HS-5 (cell line): ENCODE measurements at places on chromosomes 2 and 18.

- DNase-seq, result no peak
These were observed 68.4 kb downstream of the RRM2 start for GRCh38 chr2:10190737-10191532.

- no peak for DNase-seq
These were observed 301.6 kb upstream of the LRATD1 start for GRCh38 chr2:14330884-14331283.

DNA sequence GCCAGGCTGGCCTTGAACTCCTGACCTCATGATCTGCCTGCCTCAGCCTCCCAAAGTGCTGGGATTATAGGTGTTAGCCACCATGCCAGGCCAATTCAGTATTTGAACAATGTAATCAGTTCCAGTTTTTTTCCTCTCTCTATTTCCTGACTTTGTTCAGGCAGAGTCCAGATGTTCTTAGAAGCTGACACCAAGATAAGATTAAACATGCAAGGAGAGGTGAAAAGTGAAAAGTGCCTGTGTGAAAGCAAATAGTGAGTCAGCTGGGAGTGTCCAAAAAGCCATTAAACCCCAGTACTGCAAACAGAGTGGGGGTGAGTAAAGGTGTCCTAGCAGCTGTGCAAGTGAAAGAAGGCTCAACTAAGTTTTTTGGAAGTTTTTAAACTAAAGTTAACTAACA lies 231.5 kb downstream of the PTH2R start:
- no peak for DNase-seq

DNA sequence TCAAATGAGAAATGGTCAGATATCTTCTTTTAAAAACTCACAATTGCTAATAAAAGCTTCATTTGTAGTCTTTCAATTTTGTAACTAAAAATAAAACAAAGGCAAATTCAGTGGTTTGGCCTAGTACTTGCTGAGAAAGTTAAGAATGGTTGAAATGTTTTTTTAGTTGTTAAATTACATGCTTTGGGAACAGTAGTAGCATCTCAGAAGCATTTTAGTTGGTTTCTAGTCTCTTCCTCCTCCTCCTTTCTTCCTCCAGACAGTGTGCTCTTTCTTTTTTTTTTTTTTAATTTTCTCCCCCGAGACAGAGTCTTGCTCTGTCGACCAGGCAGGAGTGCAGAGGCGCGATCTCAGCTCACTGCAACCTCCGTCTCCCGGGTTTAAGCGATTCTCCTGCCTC lies 9.8 kb downstream of the TRAK2 start:
- DNase-seq, result no peak

DNA sequence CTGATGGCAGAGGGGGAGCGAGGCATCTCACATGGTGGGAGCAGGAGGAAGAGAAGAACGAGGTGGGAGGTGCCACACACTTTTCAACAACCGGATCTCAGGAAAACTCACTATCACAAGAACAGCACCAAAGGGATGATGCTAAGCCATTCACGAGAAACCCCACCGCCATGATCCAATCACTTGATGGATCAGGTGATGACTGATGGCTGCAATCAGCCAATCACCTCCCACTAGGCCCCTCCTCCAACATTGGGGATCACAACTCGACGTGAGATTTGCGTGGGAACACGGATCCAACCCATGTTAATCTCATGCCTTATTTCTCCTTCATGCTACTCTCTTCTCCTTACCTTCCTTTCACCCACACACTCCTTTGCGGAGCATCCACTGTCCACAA lies 143.6 kb downstream of the ANTXR1 start:
- no peak for DNase-seq

DNA sequence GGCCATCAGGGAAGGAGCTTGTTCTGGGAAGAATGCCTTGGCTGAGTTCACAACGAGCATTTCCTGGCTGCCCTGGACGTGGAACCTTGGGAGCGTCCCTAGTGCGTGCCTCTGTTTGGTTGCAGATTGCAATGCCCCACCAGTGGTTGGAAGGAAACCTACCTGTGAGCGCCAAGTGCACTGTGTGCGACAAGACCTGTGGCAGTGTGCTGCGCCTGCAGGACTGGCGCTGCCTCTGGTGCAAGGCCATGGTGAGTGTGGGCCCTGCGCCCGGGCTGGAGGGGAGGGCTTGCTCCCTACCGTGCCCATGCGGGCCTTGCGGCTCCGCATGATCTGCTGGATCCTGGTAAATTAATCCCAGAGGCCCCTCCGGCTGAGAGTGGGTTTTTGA lies 81.9 kb downstream of the DGKD start:
- no peak for DNase-seq

GRCh38 chr2:36951574-36951973 lies 14.8 kb downstream of the STRN start:
- DNase-seq, result no peak

DNA sequence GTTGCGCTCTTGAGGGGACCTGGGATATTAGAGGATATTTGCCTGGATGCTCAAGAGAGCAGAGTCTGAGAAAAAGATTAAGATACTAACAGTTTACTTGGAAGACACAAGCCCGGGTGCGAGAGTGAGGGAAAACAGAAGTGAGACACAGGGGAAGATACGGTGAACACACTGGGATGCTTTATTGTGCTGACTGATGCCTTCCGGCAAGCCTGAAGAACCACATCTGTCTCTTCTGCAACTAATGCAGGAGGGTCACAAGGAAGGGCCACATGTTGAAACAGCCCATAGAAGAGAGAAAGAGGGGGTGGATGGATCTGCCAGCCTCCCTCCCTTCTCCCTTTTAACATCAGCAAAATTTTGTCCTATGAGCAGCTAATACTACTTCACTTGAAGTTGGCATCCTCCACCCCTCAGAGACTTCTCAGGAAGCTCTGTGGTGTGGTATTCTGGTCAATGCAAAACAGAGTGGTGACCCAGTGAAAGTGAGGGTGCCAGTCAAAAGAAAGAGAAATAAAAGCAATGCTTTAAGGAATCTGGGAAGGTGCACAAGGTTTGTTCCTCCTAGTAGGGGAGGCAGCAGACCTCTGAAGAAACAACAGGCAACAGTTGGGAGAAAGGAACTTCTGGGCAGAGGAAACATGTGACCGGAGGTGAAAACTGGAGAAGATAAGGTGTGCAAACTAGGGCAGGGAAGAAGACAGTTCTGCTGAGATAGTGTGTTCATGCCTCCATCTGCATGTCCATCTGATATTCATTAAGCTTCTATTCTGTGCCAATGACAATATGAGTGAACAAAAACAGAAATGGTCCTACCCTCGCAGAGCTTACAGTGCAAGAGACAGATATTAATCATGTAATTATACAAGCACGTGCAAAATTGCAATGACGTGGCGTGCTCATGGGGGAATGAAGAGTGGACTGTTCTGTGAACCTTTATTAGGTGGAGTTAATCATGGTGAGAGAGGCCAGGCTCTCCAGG lies 107.1 kb downstream of the LYPD6B start:
- no peak for DNase-seq

DNA sequence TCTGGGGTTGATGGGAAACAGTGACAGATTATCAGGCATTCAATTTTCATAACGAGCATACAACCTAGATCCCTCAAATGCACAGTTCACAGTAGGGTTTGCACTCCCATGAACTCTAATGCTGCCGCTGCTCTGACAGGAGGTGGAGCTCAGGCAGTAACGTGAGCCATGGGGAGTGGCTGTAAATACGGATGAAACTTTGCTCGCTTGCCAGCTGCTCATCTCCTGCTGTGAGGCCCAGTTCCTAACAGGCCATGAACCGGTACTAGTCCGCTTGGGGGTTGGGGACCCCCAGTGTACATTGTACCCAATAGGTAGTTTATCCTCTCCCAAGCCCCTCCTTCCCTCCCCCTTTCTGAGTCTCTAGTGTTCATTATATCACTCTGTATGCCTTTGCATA lies 94.6 kb downstream of the PTH2R start:
- DNase-seq, result no peak

DNA sequence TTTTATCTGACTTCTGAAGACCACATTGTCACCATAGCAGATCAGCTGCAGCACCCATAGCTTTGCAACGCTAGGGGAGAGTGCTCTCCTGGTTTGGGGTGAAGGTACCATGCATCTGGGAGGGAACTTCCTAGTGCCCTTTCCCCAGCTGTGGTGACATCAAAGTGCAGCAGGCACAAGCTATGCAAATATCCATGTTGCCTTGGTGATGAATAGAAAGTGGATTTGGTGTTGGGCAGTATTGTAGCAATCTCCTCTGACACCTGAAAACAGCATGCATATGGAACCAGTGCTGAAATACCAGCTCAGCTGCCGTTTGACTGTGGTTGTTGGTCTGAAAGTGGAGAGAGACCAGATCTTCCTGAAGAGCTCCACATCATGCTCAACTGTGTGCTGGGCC lies 37.1 kb downstream of the BCL2L11 start:
- no peak for DNase-seq

GRCh38 chr2:17934721-17935120 lies 56.3 kb downstream of the KCNS3 start:
- peak; percentile 16 for DNase-seq

GRCh38 chr2:195995499-195995898 lies 73.1 kb downstream of the DNAH7 start:
- DNase-seq, result no peak

DNA sequence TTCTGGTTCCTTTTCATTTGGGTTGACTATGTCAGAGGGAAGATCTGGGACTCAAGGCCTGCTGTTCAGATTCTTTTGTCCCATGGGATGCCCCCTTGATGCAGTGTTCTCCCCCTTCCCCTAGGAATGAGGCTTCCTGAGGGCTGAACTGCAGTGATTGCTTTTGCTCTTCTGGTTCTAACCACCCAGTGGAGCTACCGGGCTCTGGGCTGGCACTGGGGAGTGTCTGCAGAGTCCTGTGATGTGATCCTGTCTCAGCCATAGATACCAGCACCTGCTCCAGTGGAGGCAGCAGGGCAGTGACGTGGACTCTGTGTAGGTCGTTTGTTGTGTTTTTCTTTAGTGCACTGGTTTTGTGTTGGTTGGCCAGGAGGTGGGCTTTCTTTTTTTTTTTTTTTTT lies 32.1 kb upstream of the RHOB start:
- no peak for DNase-seq

DNA sequence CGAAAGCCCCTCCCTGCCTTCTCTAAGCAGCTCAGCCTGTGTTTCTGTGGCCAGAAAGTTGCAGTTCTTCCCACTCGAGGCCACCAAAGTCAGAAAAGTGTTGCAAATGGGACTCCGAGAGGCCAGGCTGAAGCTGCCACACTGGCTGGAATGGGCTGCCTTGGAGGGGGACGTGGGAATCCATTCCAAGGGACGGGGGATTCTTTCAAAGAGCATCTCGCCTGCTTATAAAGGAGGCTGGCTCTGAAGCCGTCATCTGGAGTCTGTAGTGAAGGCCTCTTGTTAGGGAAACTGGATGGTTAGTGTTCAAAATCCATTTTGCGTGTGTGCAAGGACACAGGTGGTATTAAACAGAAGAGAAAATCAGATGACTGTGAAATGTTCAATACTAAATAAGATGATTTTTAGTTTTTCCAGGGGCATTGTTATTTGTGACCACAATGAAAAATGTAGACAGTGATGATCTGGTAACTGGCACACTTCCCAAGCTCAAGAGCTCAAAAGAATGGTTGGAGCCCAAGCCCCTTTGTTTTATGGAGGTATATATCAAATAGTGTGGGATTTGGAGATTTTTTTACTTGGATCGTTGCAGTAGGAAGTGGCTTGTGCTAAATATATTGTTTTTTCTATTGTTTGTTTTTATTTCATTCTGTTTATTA lies 782 bp downstream of the FAM228B start:
- no peak for DNase-seq

DNA sequence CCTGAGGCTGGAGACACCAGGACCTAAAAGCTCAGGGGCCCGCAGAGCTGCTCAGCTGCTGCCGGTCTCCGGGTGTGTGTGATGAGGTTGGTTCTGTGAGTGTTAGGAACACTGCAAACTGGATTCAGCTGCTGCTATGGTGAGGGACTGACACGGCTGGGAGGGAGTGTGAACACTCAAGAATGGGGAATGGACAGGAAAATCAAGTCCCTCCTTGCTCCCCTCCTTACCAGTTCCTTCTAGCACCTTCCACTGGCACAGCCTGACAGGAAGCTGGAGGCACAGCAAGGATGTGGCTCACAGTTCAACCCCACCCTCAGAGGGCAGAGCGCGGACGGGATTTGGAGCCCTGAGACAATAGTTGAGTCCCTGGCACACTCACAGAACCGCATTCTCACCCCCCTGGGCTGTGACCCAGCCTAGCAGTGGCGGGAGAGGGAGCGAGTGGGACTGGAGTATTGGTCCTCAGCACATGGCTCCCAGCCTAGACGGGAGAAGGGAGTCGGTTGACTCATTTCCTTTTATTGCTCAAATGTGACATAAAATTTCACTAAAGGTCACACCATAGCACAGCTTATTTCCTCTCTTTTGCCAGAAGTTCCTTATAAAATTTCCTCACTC lies 42.5 kb downstream of the LRRC30 start:
- peak; percentile 70 for DNase-seq

DNA sequence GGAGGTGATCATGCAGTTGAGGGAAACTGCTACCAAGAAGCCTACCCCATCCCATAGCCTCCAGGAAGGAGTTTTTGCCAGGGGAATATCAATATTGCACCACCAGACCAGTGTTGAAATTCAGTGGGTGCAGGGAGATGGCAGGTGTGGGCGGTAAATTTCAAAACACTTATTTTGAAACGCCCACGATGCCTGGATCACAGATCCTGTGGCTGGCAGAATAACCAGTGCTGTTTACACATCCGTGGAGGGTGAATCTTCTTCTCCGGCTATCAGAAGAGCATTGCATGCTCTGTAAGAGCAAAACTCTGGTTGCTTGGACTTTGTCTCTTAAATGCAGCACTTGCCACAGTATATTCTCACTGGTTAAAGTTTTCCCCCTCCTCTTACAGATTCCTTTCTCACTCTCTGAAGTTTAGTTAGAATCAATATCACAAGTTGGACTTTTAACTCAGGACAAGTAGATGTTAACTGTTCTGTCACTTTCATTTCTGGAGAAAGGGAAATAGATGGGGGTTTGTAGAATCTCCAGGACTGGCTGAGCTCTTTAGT lies 70.5 kb upstream of the ZCCHC2 start:
- DNase-seq, result no peak

DNA sequence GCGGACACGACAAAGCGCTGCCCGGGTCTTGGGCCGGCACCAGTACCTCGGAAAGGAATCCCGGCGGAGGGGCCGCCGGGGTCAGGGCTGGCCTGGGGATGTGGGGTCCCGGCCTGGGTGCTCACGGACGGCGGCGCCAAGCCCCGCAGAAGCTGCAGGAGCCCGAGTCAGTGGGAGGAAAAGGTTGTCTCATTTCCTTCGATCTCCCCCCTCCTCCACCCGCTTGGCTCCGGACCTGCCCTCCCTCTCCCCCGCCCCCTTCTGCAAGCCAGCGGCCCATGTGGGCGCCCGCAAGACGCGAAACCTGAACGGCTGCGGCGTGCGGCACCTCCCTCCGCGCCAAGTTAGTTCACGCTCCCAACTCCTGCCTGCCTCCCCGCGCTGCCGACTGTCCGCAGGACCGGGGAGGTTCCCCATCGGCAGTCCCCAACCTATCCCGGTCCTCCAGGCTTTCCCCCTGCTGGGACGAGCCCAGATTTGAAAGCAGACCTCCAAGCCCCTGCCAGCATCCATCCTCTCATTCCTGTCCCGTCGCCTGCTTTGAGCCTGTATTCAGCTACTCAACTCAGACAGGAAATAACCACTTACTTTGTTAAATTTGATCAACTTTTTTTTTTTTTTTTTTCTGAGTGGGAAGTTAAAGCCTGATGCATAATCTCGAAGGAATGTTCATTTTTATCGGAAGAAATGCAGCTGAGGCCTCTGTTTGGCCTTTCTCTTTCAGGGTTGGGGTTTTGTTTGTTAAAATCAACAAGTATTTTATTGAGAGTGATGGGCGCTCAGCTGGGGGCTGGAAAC lies at the start of gene EVA1A:
EVA1A (minus strand) TSS at position 172 of the 798 bp plus-strand sequence. CDS start 42,799 bp downstream, outside the sequence.
- DNase-seq, result peak; percentile 57
